HL-60 (cell line): ENCODE measurements at places on chromosomes 1 and 21.

- DNase-seq: no peak
Observed at GRCh38 chr1:170168265-170168664, 22.5 kb downstream of the NTMT2 start.

- no peak for DNase-seq
Observed at GRCh38 chr1:201503397-201504176, 3.3 kb downstream of the CSRP1 start.

DNA sequence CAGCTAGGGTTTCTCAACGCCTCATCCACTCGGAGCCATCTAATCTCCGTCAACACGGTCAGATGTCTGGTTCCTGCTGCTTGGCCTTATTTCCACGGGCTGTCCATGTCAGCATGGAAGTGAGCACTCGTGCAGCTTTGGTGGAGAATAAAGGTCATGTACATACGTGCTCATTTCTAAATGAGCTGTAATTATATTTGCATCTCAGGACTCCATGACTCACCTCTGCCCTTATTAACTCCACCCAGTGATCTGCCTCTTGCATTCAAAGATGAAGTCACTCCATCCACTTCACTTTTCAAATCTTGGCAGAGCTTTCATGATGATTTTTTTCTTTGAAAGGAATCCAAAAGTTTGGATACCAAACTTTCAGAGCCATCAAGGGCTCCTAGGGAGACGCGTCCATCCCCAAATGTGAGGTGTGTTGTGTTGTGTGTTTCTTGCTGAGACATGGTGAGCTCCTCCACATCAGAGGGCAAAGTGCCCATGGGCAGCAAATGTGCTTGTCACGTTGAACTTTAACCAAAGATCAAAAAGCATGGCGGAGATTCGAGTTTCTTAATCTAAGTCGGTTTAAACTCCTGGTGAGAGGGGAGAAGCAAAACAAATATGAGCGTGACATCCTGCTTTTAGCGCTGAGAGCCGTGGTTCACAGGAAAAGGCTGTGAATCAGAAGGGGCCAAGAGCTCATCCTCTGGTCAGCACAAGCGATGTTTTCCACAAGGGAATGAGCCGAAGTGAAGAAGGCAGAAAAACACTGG lies 68.6 kb upstream of the ERRFI1 start:
- no peak for DNase-seq

- no peak for DNase-seq
Observed at GRCh38 chr21:35139382-35139715, 90.2 kb upstream of the RUNX1 start.

GRCh38 chr1:182309631-182310351 lies 81.8 kb downstream of the GLUL start:
- no peak for DNase-seq

DNA sequence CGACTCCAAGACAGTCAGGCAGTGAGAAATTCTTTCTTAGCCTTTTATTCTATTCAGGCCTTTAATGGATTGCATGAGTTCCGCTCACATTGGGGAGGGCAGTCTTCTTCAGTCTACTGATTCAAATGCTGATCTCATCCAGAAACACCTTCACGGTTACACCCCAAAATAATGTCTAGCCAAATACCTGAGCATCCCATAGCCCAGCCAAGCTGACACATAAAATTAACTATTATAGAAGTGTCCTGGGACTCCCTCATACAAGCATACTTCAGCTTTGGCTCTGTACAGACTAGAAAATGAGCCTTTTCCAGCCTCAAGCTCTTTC lies 3.6 kb upstream of the SLC16A4 start:
- DNase-seq: no peak

GRCh38 chr1:198529414-198529813 lies 11.1 kb downstream of the ATP6V1G3 start:
- no peak for DNase-seq

DNA sequence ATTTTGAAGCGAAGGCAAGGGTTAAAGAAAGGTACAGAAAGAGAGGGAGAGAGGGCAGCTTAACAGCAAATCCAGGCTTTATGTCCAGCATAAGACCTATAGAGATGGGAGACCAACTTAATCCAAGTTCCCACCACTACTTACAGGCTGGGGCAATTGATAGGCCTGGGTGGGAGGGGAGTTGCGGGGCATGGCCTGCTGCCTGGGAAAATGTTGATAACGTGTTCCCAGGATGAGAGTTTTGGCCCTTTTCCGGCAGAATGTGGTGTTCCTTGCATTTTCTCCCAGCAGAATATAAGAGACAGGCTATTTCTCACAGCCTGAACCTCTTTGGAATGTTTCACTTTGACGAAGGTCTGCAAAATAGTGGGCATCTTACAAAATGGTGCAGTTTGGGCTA lies 34.9 kb upstream of the PLA2G5 start:
- DNase-seq: no peak
